Activated CD8-positive, alpha-beta memory T cell treated with anti-CD3 and anti-CD28 coated beads for 4 hours (primary cell): ENCODE measurements at places on chromosomes 4 and X.

GRCh38 chrX:48794340-48794910, 7.4 kb upstream of the HDAC6 start:
- DNase-seq: no peak

DNA sequence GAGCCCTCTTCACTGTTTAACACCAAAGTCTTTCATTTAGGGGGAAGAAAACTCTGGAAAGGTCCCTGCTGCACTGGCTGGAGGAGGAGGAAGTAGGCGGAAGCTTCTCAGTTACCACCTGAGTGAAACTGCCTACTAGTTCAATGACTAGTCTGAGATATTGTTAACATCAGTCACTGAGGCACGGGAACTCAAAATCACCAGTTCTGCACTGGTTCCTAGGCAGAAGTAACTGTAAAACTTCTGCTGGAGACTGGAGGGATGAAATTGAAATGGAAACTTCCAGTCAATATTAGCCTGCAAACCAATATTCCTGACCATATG, 178.3 kb downstream of the SNCA start:
- DNase-seq: no peak

- DNase-seq: no peak
Measured at GRCh38 chrX:19647731-19648588, 132.7 kb upstream of the MAP3K15 start.

DNA sequence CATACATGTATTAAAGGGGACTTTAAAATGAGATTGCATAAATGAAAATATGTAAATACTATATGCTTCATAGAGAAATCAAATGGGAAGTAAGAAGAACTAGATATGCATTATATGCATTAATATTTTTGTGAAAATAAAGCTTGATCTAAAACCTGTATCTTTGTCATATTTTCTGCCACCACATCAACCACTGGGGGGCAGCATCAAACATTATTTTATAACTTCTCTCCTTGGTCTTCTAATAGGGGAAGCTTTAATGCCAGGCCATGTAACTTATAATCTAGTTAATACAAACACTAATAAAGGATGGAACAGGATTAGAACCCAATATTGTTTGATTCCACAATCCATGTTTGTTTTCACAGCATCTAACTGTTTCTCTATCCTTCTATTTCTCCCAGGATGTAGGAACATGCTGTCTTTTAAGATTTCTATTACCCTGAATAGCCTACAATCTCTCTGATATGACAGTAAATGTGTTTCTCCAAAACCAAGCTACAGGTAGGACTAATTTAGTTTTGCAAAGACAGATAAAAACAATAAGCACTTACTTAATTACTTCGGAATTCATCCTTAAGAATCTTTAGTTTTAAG, 10.0 kb downstream of the QRFPR start:
- DNase-seq: no peak

- no peak for DNase-seq
Measured at GRCh38 chr4:185145572-185145971, 2.5 kb downstream of the SLC25A4 start.

DNA sequence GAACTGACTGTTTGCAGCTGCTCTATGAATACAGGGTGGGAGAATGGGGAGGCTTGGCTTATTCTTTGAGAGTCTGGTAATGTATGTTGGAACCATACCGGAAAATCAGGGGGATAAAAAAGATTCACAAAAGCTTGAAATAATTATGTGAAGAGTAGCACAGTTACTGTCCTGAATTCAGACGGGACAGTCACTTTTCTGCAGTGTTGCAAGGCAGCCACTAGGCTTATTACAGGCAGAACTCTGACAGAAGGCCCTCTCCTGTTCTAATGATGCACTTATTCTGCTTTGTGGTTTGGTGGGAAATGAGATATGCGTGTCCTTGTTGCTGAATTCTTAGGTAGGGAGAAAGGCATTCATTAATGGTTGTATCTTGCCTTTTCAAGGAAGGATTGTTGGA, 37.2 kb downstream of the GUCY1B1 start:
- no peak for DNase-seq

GRCh38 chrX:63128509-63128908, 222.6 kb downstream of the SPIN4 start:
- DNase-seq: no peak

GRCh38 chr4:69843932-69844331, 16.0 kb downstream of the SULT1E1 start:
- no peak for DNase-seq

DNA sequence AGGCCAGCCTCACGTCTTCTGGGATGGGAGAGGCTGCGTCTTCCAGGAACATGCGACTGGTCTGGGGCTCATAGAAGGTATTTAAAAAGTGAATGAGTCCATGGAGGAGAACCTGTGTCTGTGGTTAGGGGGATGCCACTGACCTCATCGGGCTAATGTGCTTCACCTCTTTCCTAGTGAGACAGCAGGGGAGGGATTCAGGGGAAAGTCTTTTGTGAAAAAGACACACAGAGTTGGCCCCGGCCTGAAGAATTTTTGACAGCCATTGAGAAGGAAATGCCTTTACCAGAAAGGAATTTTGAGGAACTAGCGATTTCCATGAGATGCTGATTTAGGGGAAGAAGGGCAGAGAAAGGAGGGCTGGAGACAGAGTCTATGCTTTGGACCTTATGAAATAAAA, 11.0 kb upstream of the C4orf50 start:
- no peak for DNase-seq

DNA sequence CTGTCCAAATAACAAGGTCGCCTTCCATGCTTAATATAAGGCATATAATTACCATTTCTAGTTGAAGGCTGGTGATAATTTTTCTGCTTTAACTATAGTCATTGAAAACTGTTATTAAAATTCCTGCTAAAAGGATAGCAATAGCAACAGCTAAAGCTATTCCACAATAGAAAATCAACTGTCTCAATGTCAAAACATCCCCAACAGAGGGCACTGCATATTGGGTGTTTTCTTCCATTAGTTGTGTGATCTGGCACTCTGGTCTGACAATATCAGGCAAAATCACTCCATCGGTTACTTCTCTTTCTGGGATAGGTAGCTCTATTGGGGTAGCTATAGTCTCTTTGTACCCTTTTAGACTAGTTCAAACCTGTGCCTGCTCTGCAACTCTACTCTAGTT, 53.5 kb downstream of the TMPRSS11F start:
- no peak for DNase-seq
